ENCODE measurements at places on chromosomes 13 and 19.

GRCh38 chr13:66313413-66313812 is 916.7 kb downstream of the PCDH9 start:
- no peak for DNase-seq

DNA sequence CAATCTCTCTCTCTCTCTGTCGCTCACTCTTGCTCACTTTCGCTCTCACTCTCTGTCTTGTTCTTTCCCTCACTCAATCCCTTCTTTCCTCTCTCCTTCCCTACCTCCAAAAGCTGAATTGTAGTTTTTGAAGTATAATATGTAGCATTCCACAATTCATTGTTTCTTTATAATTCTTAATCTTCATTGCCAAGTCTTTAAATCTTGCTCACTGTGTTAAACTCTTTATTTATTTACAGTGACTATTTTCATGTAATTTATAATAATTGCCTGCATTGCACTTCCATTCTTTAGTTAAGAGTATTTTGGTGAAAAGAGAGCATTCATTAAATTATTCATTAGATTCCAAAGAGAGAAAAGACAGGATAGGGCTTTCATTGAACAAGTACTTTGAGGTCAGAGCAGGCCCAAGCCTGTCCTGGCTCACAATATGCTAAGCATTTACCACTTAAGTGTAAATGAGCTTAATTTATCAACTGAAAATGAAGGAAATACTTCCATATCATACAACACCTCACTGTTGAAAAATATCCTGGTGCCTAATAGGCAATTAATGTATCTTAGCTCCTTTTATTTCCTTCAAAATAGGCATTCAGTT is 257.4 kb upstream of the SLITRK1 start:
- no peak for DNase-seq

- no peak for DNase-seq
Measured at GRCh38 chr13:32320528-32320927, 5.2 kb downstream of the BRCA2 start.

- no peak for DNase-seq
Measured at GRCh38 chr13:80436571-80437169, 95.7 kb upstream of the SPRY2 start.

DNA sequence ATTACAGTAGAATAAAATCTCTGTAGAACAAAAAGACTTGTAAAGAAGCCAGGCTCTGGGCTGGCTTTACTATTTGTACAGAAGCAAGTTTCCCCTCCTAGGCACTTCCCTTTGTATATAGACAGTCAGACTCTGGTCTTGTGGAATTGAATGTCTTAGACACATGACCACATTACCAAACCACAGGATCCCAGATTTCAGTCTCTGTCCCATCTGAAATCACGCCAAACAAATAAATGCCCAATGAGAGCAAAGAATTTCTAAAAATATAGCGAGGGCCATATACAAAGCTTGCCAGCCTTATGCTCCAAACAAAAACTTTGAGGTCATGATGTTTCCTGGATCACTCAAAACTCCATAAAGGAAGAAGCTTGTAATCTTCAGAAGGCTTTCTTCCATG is 23.9 kb downstream of the CCDC70 start:
- DNase-seq = no peak

GRCh38 chr19:56271151-56271550 is 1.4 kb upstream of the EDDM13 start:
- DNase-seq = no peak

DNA sequence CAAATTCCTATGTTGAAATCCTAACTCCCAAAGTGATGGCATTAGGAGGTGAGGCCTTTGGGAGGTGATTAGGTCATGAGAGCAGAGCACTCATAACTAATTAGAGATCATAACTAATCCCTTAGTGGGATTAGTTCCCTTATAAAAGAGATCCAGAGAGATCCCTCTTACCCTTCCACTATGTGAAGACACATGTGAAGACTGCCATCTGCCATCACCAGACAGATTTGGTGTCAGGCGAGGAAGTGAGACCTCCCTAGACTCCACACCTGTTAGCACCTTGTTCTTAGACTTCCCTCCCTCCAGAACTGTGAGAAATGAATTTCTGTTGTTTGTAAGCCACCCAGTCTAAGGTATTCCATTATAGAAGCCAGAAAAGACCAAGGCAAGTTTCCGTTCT is 112.2 kb downstream of the NDFIP2 start:
- no peak for DNase-seq

DNA sequence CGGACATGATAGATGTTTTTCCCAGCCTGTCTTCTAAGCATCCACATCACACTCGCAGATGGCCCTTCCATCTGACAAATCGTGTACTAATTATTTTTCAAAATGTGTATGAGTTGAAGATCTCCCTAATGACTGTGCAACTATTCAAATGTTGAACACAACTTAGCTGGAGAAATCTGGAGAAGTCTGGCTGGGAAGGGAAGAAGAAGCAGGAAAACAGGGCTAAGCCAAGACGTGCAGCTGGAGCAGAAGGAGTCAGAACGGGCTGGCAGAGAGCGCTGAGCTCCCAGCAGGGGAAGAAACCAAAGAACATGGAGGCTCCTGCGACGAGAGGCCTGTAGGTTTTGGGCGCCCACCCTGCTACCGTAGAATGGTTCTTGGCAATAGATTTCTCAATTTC is 13.2 kb upstream of the LATS2 start:
- DNase-seq = no peak

- DNase-seq = no peak
Measured at GRCh38 chr13:101554420-101555125, 102.1 kb downstream of the ITGBL1 start.

DNA sequence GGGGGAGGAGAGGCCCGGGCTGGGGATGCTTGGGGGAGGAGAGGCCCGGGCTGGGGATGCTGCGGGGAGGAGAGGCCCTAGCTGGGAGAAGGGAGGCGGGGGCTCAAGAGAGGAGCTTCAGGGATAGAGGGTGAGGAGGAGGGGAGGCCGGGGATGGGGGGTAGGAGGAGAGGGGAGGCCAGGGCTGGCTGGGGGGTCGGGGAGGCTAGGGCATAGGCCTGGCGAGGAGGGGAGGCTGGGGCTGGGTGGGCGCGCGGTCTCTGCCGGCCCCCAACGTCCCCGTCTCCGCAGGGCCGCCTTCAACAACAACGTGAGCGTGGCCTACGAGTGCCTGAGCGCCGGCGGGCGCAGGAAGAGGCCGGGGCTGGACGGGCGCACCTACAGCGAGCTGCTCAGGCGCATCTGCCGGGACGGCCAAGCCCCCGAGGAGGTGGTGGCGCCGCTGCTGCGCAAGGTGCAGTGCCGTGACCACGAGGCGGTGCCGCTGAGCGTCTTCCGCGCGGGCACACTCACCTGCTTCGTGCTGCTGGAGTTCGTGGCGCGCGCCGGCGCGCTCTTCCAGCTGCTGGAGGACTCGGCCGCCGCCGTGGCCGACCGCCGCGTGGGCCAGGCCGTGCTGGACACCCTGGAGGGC is 11.4 kb downstream of the TPGS1 start:
- no peak for DNase-seq

GRCh38 chr13:102772042-102772425 is 1.6 kb downstream of the TEX30 start:
- no peak for DNase-seq

DNA sequence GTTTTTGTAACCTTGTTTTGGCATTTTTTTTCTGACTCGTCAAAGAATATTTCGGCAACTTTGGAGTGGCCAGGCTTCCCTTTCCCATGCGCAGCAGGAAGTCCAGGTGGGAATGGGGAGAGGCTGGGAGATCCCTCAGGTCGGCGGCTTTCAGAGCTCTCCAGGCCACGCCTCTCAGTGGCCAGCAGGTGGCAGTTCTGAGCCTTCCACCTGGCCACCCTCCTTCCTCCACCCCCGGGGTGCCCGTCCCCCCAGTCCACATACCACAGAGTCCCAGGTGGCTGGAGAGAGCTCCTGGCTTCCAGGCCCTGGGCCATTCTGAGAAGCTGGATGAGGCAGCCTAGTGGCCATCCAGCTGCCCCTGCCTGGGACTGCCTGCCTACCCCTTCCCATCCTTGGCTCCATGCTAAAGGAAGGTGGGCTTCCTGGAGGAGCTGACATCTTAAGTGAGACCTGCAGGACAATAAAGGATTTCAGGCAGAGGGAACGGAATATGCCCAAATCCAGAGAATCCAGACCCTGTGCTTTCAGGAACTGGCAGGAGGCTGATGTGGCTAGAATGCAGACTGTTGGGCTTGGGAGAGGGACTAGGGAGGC is 46.3 kb downstream of the CCNE1 start:
- no peak for DNase-seq

- no peak for DNase-seq
Measured at GRCh38 chr19:34362679-34363069, 2.3 kb upstream of the GPI start.

DNA sequence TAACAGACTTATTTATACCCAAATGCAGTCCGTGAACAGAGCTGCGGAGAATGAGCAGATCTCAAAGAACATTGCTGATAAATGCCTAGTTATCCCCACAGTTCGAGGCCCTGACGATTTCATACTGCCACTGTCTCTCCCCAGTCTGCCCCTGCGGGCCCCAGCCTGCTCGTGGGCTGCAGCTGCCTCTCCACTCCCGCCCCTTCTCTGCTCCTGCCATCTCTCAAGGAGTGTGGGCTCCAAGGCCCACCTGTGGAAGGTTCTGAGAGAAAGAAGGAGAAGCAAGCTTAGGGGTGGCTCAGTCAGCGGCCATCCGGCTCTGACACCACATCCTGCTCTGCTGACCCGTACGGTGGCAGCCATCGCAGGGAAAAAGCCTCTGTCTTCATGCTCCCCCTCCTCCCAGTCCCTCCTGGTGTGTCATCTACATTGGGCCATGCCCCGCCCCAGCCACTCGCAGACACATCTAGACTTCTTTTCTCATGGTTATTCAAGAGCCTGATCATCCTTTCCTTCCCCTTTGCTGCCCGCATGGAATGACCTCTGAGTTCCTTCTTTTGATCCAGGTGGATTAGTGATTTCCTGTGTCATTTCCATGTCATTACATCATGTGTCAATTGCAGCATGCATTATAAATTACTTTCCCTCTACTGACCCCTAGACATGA is 52.0 kb downstream of the EPS15L1 start:
- no peak for DNase-seq

DNA sequence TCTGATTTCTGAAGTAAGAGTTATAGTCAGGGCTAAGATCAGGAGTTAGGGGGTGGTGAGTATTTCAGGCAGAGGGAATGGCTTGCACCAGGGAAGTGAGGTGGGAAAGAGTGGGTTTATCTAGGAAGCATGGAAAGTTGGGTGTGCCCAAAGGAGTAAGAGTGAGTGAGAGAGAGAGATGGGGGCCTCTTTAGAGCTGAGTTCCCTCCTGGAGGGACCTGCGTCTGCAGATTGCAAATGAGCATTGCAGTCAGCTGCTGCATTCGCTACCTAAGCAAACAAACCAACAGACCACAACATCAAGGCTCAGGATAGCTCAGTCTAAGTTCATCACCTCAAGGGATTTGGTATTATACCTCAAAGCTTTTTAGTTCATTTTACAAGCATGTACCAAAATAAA is 405.8 kb downstream of the FGF9 start:
- DNase-seq = no peak

DNA sequence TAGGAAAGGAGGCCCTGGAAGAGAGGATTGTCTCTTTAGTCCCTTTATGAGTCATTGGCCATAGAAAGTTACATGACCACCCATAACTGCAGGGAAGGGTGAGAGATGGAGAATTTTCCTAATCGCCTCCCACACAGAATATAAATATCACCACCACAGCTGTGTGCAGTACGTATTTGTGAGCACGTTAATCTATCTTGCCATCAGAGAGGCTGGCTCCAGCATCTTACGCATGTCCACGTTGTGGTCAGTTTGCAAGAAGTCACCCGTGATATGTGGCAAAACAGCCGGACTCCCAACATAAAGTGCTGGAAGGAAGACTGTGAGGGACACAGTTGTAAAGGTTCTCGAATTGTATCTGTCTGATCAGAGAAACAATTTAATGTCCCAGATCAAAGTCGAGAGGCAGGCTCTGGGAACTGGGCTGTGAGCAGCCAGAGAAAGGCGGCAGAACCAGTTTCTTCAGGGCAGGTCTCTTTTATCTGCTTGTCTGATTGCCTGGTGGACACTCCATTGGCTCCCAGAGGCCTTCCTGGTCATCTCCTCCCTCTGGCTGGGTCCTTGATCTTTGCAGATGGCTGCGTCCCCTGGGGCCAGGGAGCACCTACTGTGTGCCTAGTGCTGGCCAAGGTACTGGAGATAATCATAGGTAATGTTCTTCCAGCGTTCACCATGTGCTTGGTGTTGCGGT is 74.9 kb downstream of the SIPA1L3 start:
- no peak for DNase-seq

DNA sequence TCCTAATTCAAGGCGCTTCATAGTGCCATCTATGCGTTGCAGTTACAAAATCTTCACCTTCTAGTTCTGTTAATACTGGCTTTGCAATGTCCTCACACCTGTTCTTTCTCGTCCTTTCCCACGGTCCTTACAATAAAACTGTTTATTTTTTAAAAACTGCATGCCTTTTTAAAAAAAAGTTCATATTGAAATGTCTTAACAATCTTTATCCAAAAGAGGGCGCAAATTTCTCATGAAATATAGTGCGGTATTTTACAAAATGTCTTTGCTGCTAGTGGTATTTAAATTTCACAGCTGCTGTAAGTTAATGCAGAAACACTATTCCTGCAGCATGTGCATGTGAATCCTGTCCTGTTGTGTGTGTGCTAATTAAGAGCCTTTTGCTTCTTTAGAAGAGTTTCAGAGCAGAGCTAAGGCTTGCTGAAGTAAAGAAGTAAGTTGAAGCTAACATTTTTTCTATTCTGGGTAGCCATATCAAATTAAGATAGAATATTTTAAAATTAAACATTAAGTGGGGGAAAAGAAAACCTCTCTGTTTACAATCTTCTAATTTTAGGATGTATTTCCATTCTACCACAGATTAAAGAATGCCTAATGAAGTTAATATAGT is 15.8 kb upstream of the CLDN10 start:
- DNase-seq = no peak

DNA sequence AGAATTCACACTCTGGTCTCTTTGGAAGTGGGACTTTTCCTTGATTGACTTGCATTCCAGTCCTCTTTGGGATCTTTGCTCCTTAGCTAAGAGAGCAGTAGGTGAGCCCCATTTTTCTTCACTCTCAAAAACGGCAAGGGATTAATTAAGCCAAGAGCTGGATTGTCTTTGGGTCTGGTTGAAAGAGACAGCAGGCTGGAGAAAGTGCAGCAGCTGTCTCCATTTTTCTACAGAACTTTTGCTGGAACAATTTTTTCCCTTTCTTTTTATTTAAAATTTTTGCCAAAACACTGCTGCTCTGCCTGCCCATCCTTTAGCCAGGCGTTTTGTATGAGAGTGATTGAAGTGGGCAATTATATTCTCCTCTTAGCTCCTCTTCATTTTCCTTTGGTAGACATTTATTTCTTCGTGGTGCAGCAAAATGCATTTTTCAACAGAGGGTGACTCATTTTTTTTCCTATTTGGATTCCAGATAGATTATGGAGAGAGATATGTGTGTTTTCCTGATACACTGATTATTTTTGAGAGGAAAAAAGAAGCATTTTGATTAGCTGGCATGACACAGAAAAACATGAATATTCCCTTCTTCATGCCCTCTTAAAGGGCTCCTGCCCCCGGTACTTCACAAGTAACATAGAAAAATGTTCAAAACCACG is 371.2 kb upstream of the NBEA start:
- DNase-seq = no peak

Data from H54 (cell line).